ENCODE measurements at places on chromosomes 4 and X.

DNA sequence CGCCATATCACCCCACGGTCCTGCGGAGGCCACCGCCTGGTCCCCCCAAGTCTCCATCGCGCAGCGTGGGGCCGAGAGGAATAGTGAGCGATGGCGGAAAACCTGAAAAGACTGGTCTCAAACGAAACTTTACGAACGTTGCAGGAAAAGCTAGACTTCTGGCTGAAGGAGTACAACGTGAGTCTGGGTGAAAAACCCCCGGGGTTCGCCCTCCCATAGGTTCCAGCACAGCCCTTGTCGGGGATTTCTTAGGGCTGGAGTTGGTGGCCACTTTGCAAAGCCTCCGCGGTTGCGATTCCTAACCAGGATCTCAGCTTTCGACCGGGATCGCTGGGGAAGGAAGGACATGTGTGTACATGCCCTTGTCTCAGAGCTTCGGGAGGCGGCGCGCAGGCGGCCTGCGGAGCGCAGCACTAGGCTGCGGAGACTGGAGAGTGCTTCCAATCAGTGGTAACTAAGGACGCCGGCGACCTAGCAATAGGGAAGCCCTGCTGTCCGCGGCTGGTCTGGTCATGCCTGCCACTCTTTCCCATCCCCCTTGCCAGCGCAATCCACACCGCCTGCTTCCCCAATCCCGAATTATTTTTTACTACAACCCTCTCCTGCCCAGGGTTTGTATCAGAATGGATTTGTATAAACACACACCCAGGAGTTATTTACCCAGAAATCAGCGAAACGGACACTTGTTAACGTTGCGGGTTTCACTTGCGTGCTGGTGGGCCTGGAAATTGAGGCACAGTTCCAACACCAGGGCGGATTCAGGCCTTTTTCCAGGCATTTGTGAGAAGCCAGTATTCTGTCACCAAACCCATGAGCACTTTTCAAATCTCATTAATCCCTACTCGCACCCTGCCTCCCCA is 741 bp downstream of the SPATA18 start:
- peak; percentile 85 for DNase-seq

DNA sequence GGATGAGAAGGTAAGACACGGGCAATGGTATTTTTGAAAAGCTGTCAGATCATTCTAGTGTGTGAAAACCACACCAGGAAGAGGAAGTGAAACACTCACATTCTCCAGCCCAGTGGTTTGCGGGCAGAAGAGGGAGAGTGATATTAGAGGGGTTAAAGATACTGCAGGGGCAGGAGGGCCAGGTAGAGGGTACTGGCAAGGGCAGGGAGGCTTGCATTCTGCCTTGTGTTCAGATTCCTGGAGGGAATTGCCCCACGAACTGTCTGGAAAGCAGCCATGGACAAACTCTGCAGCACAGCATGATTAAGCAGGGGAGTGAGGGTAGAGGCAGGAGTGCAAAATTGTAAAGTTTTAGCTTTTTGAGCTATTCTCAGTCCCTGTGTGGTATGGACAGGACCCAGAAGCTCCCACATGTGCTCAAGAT is 30.9 kb downstream of the NIPAL1 start:
- no peak for DNase-seq

- DNase-seq, result no peak
Observed at GRCh38 chr4:135244056-135244455, 1042.5 kb upstream of the PABPC4L start.

DNA sequence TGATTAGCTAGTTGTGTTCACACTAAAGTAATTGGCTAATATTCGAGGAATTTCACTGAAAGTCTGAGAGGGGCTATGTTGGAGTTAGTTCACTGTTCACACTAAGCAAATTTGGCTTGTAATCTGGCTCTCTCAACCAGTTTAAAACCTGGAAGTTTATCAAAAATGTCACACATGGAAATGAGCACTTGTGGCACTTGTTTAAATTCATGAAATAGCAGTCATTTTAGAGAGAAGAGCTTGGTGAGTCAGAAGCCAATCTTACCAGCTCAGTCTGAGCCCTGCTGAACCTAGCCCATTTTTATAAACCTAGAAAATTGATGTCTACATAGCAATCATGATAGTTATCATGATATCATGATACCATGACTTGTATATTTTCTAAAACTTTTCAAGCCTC is 90.7 kb upstream of the JADE1 start:
- no peak for DNase-seq

- DNase-seq, result no peak
Observed at GRCh38 chr4:27293831-27294230, 433.2 kb downstream of the STIM2 start.

GRCh38 chr4:106409901-106410889 is 41.6 kb upstream of the GIMD1 start:
- DNase-seq, result peak; percentile 55

DNA sequence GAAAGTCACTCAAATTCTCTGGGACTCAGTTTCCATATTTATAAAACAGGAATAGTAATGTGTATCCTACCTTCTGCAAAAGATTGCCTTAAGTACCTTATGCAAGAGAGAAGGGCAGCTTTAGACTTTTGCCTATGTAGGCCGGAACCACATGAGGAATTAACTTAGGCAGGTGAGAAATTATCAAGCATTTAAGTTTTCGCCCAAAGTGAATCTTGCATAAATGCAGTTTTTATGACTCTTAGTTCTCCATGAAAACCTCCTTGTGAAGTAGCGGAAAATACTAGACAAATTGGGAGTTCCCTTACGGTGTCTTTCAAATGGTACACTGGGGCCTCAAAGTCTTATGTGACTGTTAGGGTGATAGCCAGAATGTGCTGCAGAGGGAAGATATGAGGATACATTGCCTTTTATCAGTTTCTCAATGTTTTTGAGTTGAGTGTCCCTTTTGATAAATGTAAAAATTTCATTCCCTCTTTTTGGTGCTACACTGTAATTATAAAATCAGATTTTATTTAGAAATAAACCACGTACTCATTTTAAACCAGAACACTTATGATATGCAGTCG is 2.6 kb downstream of the SH2D1A start:
- DNase-seq, result no peak

DNA sequence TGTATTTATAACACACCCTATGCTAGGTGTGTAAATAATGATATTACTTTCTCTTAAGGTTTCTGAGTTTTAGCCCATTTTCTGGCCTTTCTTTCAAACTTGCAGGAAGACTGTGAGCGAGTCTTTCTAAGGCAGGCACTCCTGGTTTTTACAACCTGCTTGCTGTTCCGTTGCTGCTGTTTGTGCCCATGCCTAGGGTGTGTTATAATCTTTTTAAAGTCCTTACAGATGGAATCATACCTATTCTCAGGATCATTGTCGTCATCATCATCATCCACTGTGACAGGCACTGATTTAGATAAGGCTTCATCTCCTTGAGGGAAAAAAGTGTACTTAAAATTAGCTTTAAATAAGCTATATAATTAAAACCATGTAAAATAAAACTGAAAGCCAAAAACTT is 110.0 kb downstream of the ATRX start:
- DNase-seq, result no peak

- DNase-seq, result no peak
Observed at GRCh38 chrX:68461093-68461492, 27.8 kb upstream of the OPHN1 start.

GRCh38 chr4:56389558-56389957 is 2.3 kb upstream of the AASDH start:
- no peak for DNase-seq

DNA sequence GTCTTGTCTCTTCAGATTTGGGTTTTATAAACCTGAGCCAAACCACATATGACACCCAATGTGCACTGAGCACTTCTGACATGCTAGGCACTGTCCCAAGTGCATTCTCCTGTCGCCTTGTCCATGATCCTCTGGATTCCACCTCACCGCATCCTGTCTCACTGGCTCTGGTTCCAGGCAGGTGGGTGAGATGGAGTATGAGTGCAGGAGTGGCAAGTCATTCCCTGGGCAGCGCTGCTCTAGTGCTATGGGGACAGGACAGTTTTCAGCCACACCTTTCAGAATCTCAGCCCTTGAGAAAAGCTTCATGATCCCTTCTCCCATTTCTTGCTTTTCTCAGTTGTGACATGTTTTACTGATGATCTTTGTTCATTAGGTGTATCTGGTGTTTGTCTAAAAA is 66.4 kb downstream of the NSD2 start:
- DNase-seq, result no peak

GRCh38 chrX:131752493-131753198 is 208.8 kb downstream of the OR13H1 start:
- no peak for DNase-seq

DNA sequence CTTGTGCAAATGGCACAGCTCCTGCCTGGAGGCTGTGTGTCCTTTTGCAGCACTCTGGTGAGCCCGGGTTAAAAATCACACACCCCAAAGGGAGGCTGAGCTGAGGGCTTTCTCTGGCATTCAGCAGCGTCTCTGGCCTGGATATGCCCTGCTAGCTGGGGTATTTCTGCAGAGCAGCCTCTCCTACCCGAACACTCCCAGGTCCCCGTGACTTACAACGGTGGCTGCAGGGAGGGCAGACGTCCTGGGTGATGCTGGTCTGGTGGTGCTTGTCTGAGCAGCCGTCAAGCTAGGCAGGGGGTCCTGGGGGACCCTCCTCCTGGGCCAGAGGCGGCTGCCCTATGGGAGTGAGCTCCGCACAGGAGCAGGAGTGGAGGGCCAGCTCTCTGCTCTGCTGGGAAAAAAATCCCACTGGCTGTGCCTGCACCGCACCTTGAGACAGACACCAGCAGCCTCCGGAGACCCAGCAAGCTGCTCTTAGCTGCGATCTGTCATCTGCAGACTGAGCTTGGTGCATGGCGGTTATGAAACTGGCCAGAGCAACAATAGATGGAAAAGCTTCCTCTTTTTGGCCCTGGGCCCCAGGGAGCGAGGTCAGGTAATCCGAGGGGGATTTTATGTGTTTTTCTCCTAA is 41.3 kb upstream of the ASMTL start:
- DNase-seq, result no peak

- DNase-seq, result no peak
Observed at GRCh38 chr4:25213347-25213979, 20.4 kb upstream of the PI4K2B start.

GRCh38 chr4:114077610-114078009 is 98.2 kb upstream of the ARSJ start:
- no peak for DNase-seq

DNA sequence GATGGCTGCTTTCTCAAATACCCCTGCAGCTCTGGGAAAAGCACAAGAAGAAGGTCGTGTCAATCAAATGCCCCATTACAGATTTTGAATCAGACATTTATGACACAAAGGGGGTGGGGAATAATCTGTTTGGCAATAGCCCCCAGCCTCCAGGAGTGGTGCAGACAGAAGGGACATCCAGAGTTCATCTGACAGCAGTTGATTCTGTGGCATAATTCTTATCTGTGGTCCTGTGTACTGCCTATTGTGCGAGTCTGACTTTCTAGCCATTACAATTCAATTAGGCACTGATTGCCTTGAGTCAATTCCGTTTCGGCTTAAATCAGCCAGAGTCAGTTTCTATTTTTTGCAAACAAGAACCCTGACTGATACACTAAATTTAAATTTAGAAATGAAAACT is 28.6 kb upstream of the DCLK2 start:
- DNase-seq, result no peak

GRCh38 chr4:70591955-70592582 is at the start of gene AMBN:
Gene AMBN, plus strand, starts transcription at chr4:70592256. Its CDS starts 103 bp downstream, at chr4:70592359.
- no peak for DNase-seq

GRCh38 chrX:54043541-54044125 is 640 bp downstream of the PHF8 start:
- DNase-seq, result peak; percentile 64

- DNase-seq, result no peak
Observed at GRCh38 chr4:85426366-85426765, 48.6 kb upstream of the ARHGAP24 start.

- no peak for DNase-seq
Observed at GRCh38 chr4:95027905-95028618, 270.3 kb downstream of the BMPR1B start.

GRCh38 chrX:38919202-38919601 is 117.9 kb downstream of the MID1IP1 start:
- DNase-seq, result no peak

- no peak for DNase-seq
Observed at GRCh38 chr4:79213702-79214101, 112.2 kb downstream of the NAA11 start.

GRCh38 chrX:1582686-1583437 is 8.5 kb upstream of the AKAP17A start:
- peak; percentile 27 for DNase-seq

GRCh38 chr4:110667670-110668069 is 44.8 kb upstream of the PITX2 start:
- DNase-seq, result no peak

- no peak for DNase-seq
Observed at GRCh38 chrX:13876652-13877051, 59.8 kb upstream of the GPM6B start.

GRCh38 chr4:183469936-183470335 is 25.5 kb downstream of the CDKN2AIP start:
- DNase-seq, result no peak

- DNase-seq, result no peak
Observed at GRCh38 chrX:497186-498014, 110.7 kb upstream of the PPP2R3B start.

- DNase-seq, result no peak
Observed at GRCh38 chr4:128385683-128386304, 98.2 kb upstream of the PGRMC2 start.

GRCh38 chr4:143285696-143286437 is 50.8 kb upstream of the GAB1 start:
- no peak for DNase-seq

GRCh38 chr4:140012688-140013486 is 141.1 kb downstream of the MAML3 start:
- no peak for DNase-seq

- DNase-seq, result no peak
Observed at GRCh38 chr4:8523175-8523574, 57.0 kb upstream of the GPR78 start.

DNA sequence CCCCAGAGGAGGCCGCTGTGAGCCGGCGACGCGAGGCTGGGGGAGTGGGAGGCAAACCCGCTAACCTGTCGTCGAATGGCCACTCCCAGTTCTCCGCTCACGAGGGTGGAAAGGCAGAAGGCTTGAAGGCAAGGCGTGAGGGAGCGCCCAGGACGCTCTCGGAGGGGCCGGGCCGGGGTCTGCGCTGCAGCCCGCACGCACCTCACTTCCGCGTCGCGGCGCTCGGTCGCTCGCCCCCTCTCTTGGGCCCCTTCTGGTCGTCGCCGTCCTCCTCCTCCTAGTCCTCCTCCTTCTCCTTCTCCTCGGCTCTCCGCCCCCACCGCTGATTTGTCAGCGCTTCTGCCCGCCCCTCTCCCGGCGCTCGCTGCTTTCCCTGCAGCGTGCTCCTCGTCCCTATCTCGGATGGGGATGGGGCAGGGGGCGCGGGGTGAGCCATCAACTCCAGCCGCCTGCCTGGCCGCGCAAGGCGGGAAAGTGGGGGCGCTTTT is at the start of gene SNCA:
TSS of gene SNCA (minus strand) at position 265 of the 488 bp plus-strand sequence. CDS start 1,494 bp downstream, outside the sequence.
- peak; percentile 87 for DNase-seq

DNA sequence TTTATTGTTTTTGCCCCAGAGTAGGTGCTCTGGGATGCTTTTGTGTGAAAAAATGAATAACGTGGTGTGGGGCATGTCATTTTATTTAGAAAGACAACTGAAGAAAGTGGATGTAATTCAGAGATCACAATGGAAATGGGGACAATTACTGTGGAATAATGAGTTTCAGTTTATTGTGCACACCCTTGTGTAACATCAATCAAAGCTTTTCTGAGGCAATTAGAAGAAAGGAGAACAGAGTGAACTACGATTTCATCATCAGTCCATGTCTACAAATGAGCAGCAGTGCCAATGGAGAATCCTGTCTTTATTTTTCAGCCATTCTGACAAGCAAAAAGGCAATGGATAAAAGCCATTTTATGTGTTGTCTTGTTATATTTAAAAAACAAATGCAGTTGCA is 339.2 kb downstream of the TMA16 start:
- no peak for DNase-seq
